ENCODE measurements at places on chromosomes 3 and 15.

DNA sequence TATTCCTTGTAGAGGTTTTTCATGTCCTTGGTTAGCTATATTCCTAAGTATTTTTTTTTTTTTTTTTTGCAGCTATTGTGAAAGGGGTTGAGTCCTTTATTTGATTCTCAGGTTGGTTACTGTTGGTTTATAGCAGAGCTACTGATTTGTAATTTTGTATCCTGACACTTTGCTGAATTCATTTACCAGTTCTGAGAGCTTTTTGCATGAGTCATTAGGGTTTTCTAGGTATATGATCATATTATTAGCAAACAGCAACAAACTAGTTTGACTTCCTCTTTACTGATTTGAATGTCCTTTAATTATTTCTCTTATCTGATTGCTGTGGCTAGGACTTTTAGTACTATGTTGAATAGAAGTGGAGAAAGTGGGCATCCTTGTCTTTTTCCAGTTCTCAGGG is 737.4 kb downstream of the ZNF385D start:
- DNase-seq, result no peak

- DNase-seq, result peak; percentile 53
Observed at GRCh38 chr3:31968369-31968926, 12.6 kb downstream of the OSBPL10 start.

DNA sequence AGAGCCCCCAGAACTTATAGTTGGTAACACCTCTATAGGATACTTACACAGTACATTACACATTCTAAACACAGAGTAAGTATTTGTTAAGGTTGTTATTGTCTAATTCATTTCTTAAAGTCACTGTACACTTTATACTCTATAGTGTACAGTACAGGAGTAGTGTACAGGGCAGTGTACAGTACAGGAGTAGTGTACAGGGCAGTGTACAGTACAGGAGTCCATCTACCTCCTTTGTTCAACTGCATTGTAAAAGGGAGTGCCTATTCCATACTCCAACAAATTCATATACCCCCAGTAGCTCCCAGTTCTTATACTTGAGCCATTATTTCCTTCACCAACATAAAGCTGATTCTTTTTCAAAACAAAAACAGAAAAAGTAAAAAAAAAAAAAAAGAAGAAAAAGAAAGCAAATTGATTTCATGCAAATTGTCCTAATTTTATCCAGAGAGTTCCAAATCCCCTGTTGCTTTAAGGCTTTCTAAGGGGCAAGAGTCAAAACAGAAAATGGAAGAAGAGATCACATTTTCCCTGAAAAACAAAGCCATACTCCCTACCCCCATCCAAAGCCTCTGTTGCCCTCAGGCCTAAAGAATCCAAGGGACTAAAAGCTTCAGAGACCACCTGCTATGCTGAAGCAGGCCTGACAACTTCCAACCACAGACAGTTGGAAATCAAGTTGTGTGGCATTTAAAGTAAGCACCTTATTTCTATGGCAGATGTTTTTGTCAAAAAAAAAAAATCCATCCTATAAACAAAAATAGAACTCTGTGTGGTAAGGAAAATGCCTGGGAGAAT is 125.6 kb downstream of the PLCH1 start:
- DNase-seq, result no peak

GRCh38 chr3:61947456-61947855 is 386.1 kb downstream of the PTPRG start:
- DNase-seq, result no peak

All from non-pigmented ciliary epithelial cell (primary cell).